ENCODE measurements at places on chromosomes 2 and 18.

- peak; percentile 26 for DNase-seq
Measured at GRCh38 chr18:49725809-49726674, 87.3 kb downstream of the ACAA2 start.

- DNase-seq = no peak
Measured at GRCh38 chr2:184599872-184600222, 1.5 kb downstream of the ZNF804A start.

GRCh38 chr2:26900831-26901321 lies 52.9 kb downstream of the DPYSL5 start:
- no peak for DNase-seq

DNA sequence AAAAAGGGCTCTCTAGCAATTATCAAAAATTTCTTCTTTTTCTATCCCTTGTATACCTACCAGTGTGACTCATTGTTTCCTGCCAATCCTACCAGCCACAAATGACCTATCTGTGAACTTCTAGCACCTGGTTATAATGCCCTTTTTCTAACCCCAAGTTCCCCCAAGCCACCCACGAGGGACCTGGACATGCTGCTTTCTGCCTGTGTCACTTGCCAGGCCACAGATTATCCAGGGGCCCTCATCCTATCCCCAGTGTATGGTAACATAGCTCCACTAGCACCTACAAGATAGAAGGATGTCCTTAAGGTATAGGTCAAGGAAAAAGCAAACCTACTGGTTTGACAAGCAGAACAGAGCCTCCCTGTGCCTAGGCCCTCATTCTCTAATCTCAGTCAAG lies 26.8 kb downstream of the AAK1 start:
- DNase-seq = no peak

GRCh38 chr18:7185701-7186100 lies 45.2 kb upstream of the LRRC30 start:
- DNase-seq = no peak

All from amniotic stem cell (primary cell).